Heart left ventricle (tissue), 16 donors: ENCODE measurements at places on chromosomes 11 and 22. TPM values are rescaled to one million over a fixed set of nuclear protein-coding genes. Genes with fewer than 3 reads are reported as not detected.
A peak's percentile ranks its signal among the peaks of the same experiment; 100 is the strongest.

Gene ANO1
- 5.0 TPM for total RNA-seq

- DNase-seq, result no peak
Measured at GRCh38 chr22:25419247-25420113, 145.0 kb upstream of the GRK3 start.

Gene USP2
- total RNA-seq, result 108 TPM

Gene BBS1
- total RNA-seq, result 15.8 TPM

Gene CD59
- 668 TPM for total RNA-seq

GRCh38 chr11:45233121-45233803 lies 52.9 kb downstream of the SYT13 start:
- DNase-seq, result peak; percentile 82

Gene ENTHD1
- total RNA-seq, result not detected

Gene L3MBTL2
- 20.2 TPM for total RNA-seq

GRCh38 chr11:5291207-5291838 lies 10.4 kb downstream of the OR51B4 start:
- DNase-seq, result no peak

- no peak for DNase-seq
Measured at GRCh38 chr22:49146511-49146910, 681.2 kb downstream of the BRD1 start.

Gene MMP7
- total RNA-seq, result 1.5 TPM

DNA sequence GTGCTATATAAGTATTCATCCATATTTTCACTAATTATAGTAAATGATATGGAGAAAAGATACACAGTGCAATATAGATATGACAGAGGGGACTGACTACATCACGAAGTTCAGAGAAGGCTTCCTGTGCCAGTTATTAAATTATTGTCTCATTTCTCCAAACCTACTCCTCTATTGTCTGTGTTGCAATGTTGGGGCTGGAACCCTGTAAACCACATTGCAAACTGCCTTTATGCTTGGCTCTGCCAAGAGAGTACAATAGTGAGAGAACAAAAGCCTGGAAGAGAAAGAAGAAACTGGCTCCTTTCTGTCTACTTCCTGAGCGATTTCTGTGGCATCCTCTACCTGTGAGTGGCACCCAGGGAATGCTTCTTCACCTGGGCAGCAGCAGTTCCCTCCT lies 46.4 kb downstream of the ME3 start:
- no peak for DNase-seq

Gene TMEM86A
- total RNA-seq, result 4.9 TPM

DNA sequence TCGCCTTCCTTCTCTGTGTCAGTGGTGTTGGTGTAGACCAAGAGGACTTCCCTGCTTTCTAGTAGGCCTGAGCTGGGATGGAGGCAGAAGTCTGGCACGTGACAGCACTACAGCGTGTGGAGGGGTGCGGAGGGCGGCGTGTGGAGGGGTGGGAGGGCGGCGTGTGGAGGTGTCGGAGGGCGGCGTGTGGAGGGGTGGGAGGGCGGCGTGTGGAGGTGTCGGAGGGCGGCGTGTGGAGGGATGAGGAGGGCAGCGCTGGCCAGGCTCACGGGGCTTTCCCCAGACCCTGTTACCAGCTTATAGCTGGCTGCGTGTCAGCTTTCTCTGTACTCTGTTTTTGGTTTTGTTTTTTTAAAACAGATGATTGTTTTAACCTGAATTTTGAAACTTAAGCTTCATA lies 45.7 kb upstream of the CTTN start:
- DNase-seq, result no peak

Gene HEPHL1
- total RNA-seq, result not detected

Gene HRAS
- 65.4 TPM for total RNA-seq

- no peak for DNase-seq
Measured at GRCh38 chr11:1109101-1109917, 34.6 kb downstream of the MUC2 start.

GRCh38 chr11:104650234-104650633 lies 248.0 kb downstream of the CASP12 start:
- no peak for DNase-seq

Gene MUC5AC
- not detected for total RNA-seq

Gene TOMT
- total RNA-seq, result not detected

GRCh38 chr11:72930008-72930407 lies 115.8 kb downstream of the ATG16L2 start:
- DNase-seq, result no peak

Gene MMP13
- total RNA-seq, result not detected

Gene TCN2
- total RNA-seq, result 69.9 TPM
